ENCODE measurements at places on chromosomes 7 and 10.

- no peak for DNase-seq
Measured at GRCh38 chr10:128013626-128014025, 106.7 kb downstream of the PTPRE start.

GRCh38 chr7:91883676-91884362 lies 3.3 kb upstream of the MTERF1 start:
- DNase-seq, result peak; percentile 20

- no peak for DNase-seq
Measured at GRCh38 chr7:22663357-22663718, 63.7 kb upstream of the IL6 start.

GRCh38 chr10:110775020-110775375 lies 96.7 kb upstream of the PDCD4 start:
- no peak for DNase-seq

DNA sequence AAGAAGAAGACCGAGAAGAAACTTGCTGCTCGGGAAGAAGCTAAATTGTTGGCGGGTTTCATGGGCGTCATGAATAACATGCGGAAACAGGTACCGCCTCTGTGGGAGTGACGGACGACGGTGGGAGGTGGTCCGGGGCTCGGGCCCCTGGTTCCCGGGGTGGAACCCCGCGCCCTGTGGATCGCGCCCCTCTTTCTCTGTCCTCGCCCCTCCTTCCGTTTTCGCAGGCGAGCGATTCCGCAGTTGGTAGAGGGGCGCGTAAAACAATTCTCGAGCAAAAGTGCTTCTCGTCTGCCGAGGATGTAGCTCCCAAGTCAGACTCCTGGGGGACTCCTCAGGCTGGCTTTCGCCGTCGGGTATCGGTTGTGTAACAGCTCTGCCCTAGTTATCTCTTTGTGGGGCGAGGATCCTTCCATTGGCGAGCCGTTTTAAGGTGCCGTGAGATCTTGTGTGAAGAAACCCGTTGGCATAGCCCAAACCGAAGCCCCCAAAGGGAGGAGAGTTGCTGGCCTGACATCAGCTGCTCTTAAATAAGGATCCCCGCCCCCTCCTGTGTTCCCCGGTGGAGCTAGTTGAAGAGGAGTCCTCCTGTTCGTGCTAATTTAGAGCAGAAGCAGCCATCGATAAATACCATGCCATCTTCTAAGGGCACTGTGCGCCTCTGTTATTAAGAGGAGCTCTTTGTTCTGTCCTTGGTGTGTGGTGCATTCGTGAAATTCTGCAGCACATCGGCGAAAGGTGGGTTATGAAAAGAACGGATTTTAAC lies 655 bp downstream of the KLHL7 start:
- DNase-seq, result peak; percentile 46

GRCh38 chr10:54702583-54703485 lies 98.2 kb downstream of the PCDH15 start:
- no peak for DNase-seq

DNA sequence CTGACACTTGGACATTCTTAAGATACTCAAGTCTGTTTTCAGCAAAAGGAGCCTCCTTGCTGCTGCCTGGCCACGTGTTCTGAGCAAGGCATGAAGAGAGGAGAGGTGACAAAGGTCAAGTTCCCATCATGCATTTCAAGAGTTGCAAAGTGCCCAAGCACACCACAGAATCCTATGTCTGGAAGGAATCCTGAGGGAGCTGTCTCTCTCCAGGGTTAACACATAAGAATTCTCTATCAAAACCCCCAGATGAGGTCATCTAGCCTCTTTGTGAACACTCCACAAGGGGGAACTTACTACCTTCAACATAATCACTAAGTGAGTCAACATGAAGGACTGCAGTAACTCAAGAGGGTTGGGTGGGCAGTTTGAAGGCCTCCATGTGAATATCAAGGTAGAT lies 155.5 kb downstream of the RNF216 start:
- DNase-seq, result no peak

DNA sequence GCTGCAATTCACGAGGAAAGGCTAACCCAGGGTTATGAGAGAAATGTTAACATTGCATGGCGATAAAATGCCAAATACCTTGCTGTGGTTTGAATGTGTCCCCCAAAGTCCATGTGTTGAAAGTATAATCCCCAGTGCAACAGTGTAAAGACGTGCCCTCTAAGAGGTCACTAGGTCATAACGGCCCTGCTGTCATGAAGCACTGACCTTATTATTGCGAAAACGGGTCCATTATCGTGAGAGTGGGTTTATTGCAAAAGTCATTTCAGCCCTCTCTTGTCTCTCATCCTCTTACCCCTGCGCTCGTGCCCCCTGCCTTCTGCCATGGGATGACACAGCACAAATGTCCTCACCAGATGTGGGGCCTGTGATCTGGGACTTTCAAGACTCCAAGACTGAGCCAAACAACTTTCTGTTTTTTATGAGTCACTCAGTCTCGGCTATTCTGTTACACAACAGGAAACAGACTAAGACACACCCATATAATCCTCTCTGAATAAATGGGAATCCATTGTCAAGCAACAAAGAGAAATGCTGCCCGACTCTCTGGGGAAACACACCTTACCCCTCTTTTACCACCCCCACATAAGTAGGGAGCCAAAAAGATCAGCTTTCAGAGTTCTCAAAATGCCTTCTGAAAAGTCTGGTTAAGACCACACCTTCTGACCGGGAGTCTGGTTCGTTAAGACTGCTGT lies 73.1 kb upstream of the UCN3 start:
- DNase-seq, result no peak

- no peak for DNase-seq
Measured at GRCh38 chr7:4188651-4189050, 493.4 kb upstream of the FOXK1 start.

- DNase-seq, result peak; percentile 38
Measured at GRCh38 chr7:74029089-74029785, 1.3 kb downstream of the ELN start.

- no peak for DNase-seq
Measured at GRCh38 chr7:123198668-123199652, 809 bp downstream of the SLC13A1 start.

DNA sequence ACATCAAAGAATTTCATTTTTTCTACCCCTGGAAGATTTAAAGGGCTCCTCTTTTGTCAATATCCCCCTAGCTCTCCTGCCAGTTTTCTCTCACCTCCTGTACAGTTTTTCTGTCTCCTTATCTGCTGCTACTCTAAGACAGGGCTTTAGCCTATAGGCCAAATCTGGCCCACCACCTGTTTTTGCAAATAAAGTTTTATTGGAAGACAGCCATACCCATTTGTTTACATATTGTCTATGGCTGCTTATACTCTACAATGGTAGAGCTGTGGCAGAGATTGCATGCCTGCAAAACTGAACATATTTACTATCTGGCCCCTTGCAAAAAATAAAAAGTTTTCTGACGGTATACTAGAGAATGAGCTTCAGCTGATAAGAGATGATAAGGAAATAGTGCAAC lies 37.4 kb upstream of the GARS1 start:
- DNase-seq, result no peak

DNA sequence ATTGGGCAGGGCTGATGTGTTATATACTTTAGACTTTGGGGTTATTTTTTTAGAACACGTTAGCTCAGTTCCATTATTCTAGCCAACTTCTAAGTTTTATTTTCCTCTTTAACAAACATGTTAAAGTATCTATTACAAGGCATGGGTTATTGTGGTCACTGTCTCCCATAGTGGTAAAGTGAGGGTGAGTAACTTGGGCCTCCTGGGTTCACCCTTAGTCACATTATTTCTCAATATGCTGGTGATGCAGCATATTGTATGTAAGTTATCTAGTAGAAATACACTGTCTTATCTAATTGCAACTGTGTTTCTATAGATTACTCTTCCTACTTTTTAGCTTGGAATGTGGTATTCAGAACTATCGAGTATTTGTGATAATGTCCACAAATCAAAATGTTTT lies 65.9 kb downstream of the BBS9 start:
- no peak for DNase-seq

DNA sequence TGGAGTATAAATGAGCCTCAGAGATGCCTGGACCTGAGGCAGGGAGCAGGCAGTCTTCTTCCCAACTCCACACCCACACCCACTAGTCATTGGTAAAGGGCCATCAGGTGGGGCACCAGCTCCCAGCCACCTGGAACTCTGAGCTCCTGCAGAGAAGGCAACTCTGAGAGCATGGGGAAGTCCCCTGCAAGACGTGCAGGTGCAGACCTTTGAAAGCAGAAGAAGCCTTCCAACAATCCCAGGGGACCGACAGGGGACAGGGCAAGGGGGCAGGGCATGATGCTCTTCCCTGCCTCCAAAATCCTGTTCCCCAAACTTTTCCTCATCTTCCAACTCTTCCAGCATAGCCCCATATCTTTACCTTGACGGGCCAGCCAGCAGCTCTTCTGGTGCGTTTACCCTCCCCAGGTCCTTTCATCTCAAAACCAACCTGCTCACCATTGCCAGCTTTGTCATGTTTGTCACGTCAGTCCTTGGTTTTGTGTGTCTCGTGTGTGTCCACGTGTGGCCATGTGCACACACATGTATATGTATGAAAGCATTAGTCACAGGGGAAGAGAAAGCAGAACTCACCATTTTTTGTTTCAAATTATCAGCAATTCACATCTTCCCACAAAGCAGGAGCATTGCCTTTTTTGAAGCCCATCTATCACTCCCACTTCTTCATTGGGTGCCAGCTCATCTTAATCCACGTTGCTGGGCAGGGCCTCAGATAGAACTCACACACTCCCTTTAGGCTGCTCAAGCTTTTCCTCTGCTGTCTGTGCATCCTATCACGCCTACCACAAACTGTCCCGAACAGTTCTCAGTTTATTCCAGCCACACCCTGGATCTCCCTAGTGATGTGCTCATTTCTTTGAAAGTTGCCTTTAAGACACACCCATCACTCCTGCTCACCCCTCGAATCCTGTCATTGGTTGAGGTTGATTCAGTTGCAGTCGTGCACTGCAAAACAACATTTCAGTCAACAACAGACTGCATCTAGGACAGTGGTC lies 41.0 kb upstream of the AMPH start:
- no peak for DNase-seq

DNA sequence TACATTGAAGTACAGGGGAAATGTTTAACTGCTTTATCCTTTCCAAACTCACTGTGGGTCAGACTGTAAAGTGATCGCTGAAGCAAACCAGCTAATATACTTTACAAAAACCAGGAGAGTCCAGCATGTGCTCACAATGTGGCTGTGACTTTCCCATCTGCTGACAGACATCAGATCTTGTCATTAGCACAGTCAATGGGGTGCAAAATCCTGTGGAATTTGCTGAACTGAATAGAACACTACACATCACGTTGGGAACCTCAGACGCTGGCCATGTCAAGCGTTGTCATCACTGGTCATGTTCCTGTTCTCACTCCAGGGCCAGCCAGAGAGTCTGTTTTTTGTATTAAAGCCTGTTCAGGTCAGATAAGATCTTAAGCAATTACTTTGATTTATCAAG lies 83.4 kb downstream of the AGMO start:
- DNase-seq, result no peak

GRCh38 chr10:58700591-58700990 lies 187.9 kb downstream of the BICC1 start:
- no peak for DNase-seq

GRCh38 chr7:37901890-37902524 lies 14.6 kb downstream of the SFRP4 start:
- DNase-seq, result no peak

- DNase-seq, result peak; percentile 1
Measured at GRCh38 chr10:79060641-79061255, 8.0 kb upstream of the ZMIZ1 start.

GRCh38 chr7:50637725-50638643 lies 72.8 kb upstream of the DDC start:
- no peak for DNase-seq

DNA sequence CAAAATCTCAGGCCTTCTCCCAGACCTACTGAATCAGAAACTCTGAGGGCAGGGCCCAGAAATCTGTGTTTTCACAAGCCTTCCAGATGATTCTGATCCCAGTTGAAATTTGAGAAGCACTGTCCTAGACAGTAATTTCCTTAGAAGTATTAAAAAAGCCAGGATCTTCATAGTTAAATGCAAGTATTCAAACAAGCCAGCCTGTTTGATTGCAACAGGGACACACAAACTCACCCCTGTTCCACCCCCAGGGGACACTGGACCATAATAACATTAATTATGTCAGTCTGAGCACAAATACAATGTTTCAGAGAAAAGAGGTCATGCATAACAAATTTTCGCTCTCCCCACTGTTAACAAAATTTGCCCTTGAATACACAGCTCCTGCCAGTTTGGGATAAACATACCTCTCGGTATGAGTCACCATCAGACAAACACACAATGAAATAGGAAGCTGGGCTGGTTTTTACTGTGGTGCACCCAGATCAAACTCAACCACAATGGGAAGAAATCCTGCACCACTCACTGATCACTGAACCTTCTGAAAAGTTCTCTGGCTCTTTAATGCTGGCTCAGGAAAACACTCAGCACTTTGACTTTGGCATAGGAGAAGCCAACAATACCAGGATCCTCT lies 34.3 kb downstream of the ABLIM1 start:
- DNase-seq, result no peak

DNA sequence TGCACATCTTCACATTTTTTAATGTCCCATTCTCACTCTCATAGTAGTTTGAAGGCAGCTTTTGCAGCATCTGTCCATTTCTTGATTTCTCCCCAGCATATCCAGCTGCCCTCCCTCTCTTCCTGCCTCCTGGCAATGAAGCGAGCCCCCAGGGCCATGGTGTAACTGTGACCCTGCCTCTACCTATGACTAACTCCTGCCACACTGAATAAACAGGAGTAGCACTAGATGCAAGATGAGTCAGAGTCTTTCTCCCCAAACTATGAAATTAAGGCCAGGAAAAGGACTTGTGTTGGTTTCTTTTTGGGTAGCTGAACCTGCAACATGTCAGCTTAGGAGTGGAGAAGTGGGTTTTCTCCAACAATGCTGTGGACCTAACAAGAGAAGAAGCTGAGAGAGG lies 329.0 kb downstream of the RNLS start:
- peak; percentile 36 for DNase-seq

GRCh38 chr10:27724287-27724686 lies 21.3 kb downstream of the MKX start:
- no peak for DNase-seq

- peak; percentile 35 for DNase-seq
Measured at GRCh38 chr10:114703377-114704107, 45.5 kb upstream of the ABLIM1 start.

GRCh38 chr7:30635798-30636197 lies 41.1 kb downstream of the GARS1 start:
- no peak for DNase-seq

GRCh38 chr7:104976966-104977636 lies 36.9 kb upstream of the KMT2E start:
- no peak for DNase-seq

- peak; percentile 78 for DNase-seq
Measured at GRCh38 chr10:46106410-46107255, 60.6 kb upstream of the MSMB start.

- no peak for DNase-seq
Measured at GRCh38 chr10:76112826-76113150, 681.4 kb downstream of the LRMDA start.

- DNase-seq, result no peak
Measured at GRCh38 chr7:84261509-84261908, 66.9 kb upstream of the SEMA3A start.

- DNase-seq, result peak; percentile 81
Measured at GRCh38 chr7:107103369-107103768, 58.9 kb downstream of the PRKAR2B start.

GRCh38 chr7:36784991-36785940 lies 61.0 kb upstream of the AOAH start:
- DNase-seq, result no peak

- DNase-seq, result no peak
Measured at GRCh38 chr10:124906551-124907001, 35.3 kb upstream of the ZRANB1 start.

- no peak for DNase-seq
Measured at GRCh38 chr7:216360-217300, 24.3 kb downstream of the FAM20C start.

All from BE2C (cell line).